Stimulated activated CD4-positive, alpha-beta T cell treated with anti-CD3 and anti-CD28 coated beads, TNF-alpha, amount 100 ng/mL, for 4 hours (primary cell): ENCODE measurements at places on chromosomes 2 and 18.

DNA sequence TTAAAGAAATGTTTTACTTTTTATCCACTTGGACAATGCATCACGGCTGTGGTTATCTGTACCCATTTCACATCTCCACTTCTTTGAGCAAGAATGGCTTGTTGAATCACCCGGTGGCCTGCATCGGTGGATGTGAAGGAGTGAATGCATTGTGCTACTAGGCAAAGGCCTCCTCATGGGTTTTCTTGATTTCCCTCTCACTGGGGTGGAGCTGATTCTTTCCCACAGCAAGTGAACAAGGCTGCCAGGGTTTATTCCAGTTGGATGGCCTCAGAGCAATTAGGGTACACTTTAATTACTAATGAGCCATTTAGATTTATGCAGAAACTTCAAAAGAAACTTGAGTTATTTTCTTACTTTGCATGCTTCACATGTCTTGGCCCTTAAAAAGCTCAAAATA is 387.1 kb downstream of the RND3 start:
- no peak for DNase-seq

DNA sequence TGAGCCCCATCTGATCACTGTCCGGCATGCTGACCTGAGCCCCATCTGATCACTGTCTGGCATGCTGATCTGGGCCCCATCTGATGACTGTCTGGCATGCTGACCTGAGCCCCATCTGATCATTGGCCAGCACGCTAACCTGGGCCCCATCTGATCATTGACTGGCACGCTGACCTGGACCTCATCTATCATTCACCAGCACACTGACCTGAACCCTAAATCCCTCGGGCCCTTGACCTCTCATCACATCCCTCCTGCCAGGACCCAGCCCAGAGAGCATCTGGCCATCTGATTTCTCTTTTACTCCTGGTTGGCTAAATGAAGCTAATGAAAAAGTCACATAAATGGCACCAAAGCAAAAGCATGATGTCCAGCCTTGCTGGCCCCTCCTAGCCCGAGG is 207.1 kb downstream of the NDUFA10 start:
- DNase-seq: no peak

DNA sequence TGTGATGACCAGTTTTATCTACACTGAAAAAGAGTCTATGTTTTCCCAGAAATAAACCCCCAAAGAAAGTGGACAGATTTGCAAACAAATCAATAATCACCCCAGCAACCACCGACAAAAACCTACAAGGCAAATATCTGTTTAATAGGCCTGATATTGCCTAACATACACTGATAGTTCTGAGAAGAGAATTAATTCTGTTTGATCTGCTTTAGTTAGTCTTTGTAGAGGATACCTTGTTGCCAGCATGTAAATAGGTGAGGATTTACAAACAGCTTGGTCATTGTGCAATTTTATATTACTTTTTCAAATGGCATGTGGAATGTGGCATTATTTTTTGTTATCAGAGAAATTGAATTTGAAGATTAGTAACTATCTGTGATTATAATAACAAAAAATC is 86.5 kb downstream of the DCC start:
- DNase-seq: no peak

- DNase-seq: no peak
Measured at GRCh38 chr2:9665898-9666297, 35.1 kb upstream of the YWHAQ start.

- no peak for DNase-seq
Measured at GRCh38 chr2:145079641-145080040, 559.7 kb upstream of the ZEB2 start.

DNA sequence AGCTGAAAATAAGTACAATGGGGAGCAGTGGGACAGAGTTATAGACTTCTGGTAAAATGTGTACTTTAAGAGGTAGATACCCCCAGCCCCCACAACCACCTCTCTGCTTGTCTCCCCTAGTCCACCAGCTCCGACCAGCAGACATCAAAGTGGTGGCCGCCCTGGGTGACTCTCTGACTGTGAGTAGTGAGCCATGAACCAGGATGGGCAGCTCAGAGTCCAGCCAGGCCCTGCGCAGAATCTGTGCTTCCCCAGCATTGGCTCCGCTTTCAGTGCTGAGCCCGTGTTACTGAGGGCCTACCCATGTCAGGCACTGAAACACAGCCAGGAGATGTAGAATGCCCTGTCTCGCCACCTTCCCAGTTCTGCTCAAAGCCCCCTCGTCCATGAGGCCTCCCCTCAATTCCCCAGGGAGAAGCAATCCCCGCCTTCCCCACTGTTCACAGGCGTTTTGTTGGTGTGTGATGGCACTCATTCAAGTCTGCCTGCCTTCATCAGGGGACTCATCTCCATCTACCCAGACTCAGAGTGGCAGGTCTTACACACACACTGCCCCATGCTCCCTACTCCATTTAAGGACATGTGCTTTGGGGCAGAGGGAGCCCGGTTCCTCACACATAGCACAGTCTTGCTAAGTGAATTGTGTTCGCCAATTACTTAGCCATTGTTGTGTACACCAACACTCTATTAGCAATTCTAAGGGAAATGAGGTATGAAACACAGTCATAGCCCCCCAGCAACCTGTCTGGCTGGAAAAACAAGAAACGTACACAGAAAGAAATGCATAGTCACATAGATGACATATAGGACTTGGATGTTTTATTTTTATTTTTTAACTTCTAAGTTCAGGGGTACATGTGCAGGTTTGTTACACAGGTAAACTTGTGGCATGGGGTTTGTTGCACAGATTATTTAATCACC is 122.6 kb downstream of the PLB1 start:
- DNase-seq: no peak

- no peak for DNase-seq
Measured at GRCh38 chr2:55047677-55048299, 2.5 kb downstream of the RTN4 start.

GRCh38 chr2:39593439-39594393 is 72.0 kb upstream of the TMEM178A start:
- DNase-seq: no peak

- peak; percentile 9 for DNase-seq
Measured at GRCh38 chr2:170715062-170715931, at the start of gene SP5. SP5 (plus strand) TSS chr2:170715337; CDS start chr2:170715513, 176 bp downstream.

DNA sequence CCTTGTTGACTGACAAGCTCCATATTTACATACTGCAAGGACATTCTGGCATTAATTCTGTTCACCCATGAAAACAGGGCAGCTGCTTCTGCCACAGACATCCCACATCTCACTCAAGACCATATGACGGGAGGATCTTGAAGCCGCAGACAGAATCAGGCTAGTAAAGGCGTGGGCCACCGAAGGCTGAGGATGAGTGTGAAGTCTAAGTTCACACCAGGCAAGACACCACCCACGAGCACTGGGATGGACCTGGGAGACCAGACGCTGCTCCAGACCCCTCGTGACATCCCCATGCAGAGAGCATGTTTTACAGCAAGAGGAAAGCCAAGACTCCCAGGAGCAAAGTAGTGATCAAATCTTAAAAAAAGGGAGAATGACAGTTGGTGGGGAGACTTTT is 3.2 kb downstream of the FHL2 start:
- no peak for DNase-seq

- no peak for DNase-seq
Measured at GRCh38 chr2:172374318-172375240, 52.8 kb upstream of the ITGA6 start.

GRCh38 chr2:120472891-120473309 is 127.0 kb downstream of the INHBB start:
- DNase-seq: no peak

- no peak for DNase-seq
Measured at GRCh38 chr2:191679818-191680600, 2.1 kb downstream of the NABP1 start.

DNA sequence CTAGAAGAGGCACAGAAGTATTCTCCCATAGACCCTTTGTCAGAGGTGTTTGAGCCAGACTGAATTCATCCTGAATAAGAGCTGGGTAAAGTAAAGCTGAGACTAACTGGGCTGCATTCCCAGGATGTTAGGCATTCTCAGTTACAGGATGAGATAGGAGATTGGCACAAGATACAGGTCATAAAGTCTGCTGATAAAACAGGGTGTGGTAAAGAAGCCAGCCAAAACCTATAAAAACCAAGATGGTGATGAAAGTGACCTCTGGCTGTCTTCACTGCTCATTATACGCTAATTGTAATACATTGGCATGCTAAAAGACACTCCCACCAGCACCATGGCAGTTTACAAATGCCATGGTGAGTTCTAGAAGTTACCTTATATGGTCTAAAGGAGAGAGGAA is 364.9 kb upstream of the TMEFF2 start:
- no peak for DNase-seq

DNA sequence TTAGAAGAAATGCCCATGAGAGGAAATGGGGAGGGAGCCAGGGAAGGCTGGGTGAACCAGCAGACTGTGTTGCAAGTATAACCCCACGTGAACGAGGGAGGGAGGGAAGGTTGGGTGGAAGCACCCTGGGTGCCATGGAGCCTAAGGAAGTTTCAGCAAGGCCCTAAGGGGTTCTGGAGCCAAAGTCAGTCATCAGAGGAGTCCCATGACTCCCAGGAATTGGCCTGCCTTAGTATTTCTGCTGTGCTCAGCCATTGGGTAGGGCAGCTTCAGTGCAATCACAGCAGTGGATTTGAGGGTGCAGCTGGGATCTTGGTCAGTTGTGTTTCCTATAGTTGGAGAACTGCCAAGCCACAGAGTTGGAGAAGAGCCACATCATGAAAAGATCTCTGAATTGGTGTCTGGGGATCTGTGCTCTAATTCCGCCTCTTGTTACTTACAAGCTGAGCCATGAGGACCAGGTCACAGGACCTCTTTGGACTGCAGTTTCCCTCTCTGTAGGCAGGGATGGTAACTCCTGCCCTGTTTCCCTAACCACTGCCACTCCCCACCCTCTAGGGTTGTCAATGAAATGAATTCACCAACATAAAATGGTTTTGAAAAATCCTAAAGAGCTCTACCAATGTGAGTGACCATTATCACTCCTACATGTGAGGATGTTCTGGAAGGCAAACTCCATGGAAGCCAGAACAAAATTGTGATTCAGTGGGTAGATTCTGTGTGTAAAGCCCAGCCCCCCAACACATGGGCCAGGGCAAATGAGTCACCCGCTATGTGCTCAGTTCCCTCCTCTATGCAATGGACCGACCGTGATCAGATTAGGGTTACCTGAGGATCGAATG is 108.9 kb downstream of the CLIP4 start:
- DNase-seq: no peak

DNA sequence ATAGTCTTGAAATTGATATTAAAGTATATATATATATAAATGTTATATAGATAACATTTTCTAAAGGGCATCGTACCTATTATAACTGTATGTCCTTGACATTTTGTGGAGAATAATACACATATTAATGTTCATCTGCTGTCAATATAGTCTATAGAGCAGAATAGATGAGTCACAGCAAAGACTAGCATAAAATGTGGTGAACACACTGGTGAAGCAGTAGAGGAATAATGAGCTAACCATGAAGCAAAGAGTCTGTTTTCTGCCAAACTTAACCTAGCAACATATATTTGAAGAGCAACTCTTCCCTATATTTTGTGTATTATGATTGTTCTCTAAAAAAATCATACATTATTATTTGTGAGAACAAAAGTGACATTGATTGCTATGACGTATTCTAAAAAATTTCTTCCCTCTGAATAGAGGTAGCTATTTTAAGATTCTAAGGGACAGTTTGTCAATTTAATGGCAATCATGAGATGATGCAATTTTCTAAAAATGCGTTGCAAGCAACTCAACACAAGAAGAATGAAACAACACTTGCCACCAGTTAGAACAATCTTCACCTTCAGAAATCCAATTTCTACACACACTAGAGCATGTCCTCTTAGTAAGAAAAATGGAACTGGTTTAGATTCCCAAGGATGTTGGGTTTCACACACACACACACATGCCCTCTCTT is 22.0 kb downstream of the DOCK10 start:
- DNase-seq: no peak

- no peak for DNase-seq
Measured at GRCh38 chr2:143960177-143960576, 559.7 kb downstream of the ZEB2 start.

DNA sequence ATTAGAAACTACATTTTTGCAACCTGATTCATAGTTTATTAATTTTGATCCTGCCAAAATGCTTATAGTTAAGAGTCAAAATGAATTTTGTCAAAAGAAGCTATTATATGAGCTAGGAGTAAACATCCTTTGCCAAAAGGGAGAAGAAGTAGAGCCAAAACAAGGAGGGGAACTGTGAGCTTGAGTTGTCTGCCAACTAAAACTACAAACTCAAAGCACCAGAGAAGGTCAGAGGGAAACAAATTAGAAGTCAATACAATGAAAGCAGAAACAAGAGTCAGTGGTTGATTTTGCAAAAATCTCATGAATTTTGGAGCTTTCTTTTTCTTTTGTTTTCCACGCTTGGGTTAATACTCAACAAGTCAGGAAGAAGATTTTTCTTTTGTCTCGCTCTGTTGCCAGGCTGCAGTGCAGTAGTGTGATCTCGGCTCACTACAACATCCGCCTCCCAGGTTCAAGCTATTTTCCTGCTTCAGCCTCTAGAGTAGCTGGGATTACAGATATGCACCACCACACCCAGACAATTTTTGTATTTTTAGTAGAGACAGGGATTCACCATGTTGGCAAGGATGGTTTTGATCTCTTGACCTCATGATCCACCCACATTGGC is 508.5 kb downstream of the RIT2 start:
- no peak for DNase-seq

GRCh38 chr2:20568501-20569463 is 82.1 kb downstream of the HS1BP3 start:
- DNase-seq: no peak

DNA sequence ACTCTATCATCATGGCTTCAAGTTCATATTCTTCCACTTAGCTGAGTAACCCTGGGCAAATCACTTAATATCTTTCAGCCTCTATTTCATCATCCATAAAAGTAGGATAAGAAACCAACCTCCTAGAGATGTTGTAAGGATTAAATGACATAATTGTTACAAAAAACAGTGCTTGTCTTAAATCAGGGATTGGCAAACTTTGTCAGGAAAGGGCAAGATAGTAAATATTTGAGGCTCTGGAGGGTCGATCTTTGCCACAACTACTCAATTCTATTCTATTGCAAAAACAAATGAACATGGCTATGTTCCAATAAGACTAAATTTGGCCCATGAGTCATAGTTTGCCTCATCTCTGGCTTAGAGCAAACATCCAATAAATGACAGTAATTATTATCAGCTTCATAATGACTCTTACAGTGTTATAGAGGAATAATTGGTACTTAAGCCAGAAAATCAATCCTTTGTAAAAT is 184.7 kb downstream of the SATB2 start:
- DNase-seq: no peak

DNA sequence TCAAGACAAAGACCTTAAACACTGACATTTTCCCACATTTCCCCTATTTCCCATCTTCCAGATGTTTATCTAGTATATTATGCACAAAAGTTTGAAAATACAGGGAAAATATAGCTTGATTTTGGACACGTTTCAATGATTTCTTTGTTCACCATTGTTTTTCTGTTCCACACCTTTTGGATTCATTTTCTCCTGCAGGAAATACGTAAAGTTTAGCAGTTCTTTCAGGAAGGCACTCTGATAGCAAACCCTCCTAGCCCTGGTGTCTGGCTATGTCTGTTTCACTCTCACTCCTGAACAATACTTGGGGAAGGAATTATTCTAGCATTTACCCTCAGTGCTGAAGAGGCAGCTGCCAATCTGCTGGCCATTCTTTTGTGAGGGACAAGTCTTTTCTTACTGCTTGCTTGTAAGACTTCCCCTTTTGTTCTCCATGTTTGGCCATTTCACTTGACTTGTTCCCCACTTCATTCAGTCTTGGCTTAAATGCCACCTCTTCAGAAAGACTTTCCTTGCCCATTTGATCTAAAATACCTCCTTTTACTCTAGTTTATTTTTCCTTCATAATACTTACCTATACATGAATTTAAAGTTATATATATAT is 195.4 kb downstream of the RNF152 start:
- DNase-seq: no peak
